ENCODE measurements at places on chromosomes 5 and 9.

DNA sequence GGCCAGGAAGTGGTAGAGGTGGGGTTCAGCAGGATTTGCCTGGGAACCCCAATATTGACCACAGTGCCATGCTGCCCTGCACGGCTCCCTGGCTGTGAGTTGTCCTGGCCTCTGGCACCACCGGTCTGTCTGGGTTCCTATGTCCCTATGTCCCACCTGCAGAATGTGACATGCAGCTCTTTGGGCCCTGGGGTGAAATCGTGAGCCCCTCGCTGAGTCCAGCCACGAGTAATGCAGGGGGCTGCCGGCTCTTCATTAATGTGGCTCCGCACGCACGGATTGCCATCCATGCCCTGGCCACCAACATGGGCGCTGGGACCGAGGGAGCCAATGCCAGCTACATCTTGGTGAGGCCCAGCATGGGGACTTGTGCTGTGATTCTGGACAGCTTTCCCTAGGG, 2.0 kb upstream of the CACFD1 start:
- DNase-seq = no peak

DNA sequence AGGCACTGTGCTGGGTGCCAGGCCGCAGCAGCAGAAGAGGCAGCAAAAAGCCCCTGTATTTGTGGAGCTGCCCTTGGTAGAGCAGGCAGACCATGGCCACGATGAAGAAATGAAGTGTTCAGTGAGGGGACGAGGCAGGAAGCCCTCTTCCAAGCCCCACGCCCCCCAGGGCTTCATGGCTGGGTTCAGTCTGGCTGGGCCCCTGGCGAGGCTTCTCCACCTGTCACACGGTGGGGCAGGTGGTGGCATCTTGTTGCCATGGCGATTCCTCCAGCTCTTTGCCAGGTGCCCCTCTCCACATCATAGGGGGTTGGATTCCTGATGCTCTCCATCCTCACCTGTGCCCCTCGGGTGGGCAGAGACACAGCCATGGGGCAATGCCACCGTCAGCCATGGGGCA, 21.5 kb downstream of the ADGRD2 start:
- DNase-seq = no peak

GRCh38 chr5:170330568-170331054, 33.0 kb upstream of the LCP2 start:
- DNase-seq = no peak

GRCh38 chr9:98210435-98210834, 18.0 kb upstream of the CORO2A start:
- DNase-seq = no peak

- DNase-seq = no peak
Measured at GRCh38 chr9:26125693-26126092, 447.4 kb upstream of the TUSC1 start.

DNA sequence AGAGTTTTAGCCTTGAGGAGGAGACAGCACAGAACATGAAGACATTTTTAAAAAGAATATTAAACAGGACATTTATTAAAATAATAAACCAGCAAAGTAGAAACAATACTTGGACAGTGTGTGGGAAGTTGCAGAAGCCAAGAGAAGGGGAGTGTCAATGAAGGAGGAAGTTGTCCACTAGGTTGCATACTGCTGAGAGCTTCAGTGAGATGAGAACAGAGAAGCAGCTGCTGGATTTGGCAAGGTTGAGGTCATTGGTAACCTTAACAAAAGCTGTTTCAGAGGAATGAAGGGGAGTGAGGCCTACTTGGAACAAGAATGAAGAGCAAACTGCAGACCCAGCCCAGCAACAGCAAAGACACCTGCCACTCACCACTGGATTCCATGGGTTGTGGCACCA, 11.4 kb downstream of the BHMT start:
- DNase-seq = no peak

GRCh38 chr9:96555567-96556386, 63.9 kb downstream of the CDC14B start:
- peak; percentile 8 for DNase-seq

DNA sequence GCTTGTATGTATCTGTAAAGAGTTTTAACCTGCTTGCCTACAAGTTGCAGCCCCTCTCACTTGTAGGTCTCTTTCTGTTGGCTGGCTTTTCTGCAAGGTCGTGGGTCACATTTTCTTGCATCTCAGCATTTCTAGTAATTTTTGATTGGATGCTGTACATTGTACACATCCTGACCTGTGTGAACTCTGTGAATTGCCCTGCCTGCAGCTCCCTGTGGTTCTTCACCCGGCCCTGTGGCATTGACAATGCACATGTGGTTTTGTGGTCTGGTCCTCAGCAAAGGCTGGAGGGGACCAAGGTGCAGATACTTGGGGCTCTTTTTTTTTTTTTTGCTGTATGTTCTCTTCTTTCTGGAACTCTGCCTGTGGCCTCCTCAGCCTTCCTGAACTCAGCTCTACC, 53.6 kb downstream of the WNK2 start:
- DNase-seq = no peak

Data from amniotic epithelial cell (primary cell).